ENCODE measurements at places on chromosomes 12 and 14.
A peak's percentile ranks its signal among the peaks of the same experiment; 100 is the strongest.

DNA sequence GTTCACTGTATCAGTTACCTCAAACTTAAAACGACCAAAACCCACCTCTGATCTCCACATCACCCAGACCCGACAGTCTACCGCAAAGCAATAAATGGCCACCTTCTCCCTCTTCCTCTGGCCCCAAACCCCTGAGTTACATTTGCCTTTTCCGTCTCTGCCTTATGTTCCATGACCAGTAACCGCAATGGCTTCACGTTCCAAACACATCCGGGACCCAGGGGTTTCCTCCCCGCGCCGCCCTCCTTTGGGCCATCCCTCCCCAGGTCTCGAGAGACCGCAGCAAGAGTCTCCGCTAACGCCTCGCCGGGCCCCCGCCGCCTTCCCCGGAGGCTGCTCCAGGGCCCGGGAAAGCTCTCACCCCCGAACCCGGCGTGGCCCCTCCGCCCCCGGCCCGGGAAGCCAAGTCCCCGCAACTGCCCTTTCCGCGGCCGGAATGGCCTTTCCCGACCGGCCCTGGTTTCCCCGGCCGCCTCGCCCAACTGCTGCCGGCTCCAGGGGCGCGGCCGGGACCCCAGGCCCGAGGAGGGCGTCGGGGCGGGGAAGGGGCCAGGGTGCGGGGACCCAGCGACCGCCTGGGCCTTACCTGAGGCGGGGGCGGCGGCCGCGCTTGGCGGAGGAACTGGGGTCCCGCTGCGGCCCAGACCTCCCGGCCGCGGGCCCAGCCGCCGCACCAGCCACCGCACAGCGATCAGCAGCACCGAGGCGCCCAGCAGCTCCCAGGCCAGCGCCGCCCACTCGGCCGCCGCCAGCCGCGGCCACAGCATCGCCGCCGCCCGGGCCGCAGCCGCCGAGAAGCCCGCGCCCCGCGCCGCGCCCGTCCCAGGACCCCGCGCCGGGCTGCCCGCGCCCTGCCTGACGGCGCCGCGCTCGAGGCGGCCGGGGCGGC is at the start of gene ANKLE2:
ANKLE2 (minus strand) TSS at position 801 of the 889 bp plus-strand sequence; CDS start at position 767, 34 bp downstream.
- DNase-seq, result peak; percentile 37

- no peak for DNase-seq
These were observed 3.0 kb downstream of the FIGNL2 start for GRCh38 chr12:51845482-51845881.

- no peak for DNase-seq
These were observed 1014.1 kb downstream of the TMTC2 start for GRCh38 chr12:83700838-83701237.

DNA sequence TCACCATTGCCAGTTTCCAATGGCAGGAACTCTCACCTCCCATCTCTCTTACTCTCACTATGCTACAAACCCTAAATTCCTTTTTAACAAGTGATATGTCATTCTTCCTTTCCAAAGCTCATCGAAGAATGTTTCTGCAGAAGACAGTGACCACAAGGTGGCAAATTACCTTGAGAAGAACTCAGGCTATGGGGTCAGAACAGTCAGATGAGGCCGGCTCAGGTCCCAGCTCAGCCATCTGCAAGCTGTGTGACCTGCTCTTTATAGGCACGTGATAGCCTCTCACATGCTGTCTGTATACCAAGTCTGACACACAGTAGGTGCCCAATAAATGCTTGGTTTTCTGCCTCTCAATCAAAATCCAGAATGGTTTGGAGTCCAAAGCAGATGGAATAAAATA is 80.7 kb downstream of the FOXN3 start:
- no peak for DNase-seq

DNA sequence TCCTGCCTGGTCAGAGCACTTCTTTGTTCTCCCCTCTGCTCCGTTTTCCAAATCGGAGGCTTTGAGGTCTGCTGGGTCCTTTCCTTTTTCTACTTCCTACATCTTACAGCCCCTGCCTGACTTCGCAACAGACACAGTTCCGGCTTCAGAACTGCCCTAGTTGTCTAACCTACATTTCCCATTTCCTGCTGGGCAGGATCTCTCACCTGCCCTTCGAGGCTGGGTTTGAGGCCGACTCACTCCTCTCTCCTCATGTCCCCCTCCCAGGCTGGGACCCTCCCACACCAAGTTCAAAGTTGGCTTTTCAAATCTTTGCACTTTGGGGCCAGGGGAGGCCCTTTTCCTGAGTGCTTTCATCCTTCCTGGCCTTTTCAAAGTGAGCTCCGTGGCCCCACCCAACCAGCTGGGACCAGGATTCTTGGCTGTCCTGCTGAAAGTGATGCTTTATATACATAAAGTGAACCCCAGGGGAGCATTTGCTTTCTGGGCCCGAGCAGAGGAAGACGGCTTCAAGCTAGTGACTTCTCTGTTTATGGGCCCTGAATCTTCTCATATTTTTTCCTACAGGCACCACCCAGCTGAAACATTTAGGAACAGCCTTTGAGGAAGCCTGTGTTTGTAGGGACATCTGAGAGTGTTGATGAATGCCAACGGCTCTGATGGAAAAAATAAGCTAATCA is 281.0 kb upstream of the CRY1 start:
- no peak for DNase-seq

- no peak for DNase-seq
These were observed 75.2 kb downstream of the PRIMA1 start for GRCh38 chr14:93712838-93713724.

- DNase-seq, result no peak
These were observed 605.5 kb upstream of the FOXG1 start for GRCh38 chr14:28161040-28161439.

DNA sequence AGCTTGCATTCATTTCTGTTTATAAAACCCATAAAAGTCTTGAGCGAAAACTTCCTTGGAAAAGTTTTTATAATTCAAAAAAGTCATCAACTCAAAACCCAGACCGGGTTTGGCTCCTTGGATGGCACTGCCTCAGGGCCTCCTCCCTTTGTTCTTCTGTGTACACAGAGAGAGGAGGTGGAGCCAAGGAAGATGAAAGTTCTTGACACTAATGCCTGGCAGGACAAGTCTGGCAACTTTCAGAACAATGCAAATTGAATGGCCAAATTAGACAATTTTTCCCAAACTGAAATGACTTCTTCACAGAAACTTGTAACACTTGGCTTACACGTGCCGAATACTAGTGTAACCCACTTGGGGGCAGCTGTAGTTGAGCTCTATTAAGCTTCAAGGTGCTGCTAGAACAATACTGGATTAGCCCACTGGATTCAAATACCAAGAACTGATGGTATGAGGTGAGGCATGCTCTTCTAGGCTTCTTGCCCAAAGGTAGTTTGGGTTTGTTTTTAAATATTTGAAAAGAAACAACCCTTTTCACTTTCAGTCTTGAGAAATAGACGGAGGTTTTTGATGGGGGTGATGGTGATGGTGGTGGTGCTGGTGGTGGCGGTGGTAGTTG is 86.6 kb upstream of the FRMD6 start:
- DNase-seq, result no peak

GRCh38 chr14:59870277-59871165 is at the start of gene RTN1:
TSS of gene RTN1 (minus strand) at chr14:59870776. CDS start at chr14:59870630, 146 bp downstream.
- DNase-seq, result peak; percentile 68

GRCh38 chr12:124746649-124747425 is 116.8 kb downstream of the SCARB1 start:
- DNase-seq, result no peak

DNA sequence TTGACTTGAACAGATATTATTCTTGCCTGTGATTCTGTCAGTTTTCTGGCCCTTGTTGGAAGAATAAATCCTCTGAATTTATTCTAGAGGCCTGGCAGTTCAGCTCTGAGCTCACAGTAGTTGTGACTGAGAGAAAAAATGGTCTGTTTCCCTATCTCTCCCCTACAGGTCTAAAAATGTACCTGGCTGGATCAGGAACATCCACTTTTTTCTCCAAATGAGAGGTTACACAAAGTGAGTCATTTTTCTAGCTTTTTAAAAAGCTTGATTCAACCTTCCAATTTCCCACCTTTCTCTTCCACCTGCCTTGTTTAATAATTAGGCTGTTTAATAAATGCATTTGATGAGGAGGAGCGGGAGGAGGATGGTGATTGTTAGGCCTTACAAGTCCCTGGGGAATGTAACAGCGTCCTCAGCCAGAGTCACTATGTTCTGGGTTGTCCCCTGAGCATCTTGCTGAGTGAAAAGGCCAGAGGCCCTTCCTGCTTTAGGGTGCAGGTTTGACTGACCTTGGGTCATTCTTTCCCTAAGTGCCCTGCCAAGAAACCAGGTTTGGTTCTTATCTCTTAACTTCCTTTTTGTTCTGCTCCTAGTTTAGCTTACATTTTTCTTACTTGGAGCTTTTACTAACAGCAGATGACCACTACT is 91.7 kb upstream of the FUT8 start:
- DNase-seq, result no peak

DNA sequence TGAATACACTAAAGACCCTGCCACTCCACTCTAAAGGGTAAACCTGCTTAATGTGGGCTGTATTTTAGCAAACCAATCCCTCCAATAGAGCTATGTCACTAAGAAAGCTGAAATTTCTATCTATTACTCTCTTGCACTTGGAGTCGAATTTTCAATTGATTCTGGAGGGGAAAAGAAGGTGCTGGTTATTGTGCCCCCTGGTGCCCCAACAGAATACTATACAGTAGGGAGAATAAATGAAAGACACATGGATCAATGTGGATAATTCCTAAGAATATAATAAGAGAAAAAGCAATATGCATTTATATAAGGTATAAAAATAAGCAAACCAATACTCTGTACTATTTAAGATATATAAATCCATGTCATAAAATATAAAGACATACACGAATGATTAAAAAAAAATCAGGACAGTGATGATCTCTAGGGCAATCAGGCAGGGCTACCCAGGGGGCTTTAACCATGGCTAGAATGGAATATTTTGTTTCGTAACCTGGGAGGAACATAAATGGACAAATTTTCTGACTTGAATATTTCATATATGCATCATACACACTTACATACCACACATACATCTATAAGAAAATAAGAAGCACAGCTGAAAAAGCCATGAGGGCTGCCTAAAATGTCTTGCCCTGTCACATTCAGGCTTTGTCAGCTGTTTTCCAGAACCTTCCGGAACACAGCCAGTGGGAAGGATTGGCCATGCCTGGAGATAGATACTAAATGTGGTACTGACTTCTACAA is 54.4 kb downstream of the EFCAB11 start:
- peak; percentile 24 for DNase-seq

DNA sequence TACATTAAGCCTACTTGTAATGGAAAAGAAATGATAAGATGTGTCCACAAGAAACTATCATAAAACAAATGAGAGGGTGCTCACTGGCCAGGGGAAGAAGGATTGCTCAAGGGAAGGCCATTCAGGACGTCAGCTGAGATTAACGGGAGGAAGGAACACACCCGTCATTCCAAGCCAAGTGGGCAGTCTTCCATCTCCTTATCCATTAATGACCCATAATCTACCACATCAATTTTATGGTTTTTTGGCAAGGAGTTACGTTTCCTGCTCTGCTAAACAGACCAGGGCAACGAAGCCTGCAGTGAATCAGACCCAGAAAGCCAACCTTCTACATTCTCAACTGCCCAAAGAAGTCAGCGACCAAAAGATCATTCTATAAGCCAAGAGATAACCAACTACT is 25.1 kb downstream of the PRKAB1 start:
- peak; percentile 51 for DNase-seq

GRCh38 chr12:30970559-30971197 is 44.1 kb downstream of the TSPAN11 start:
- DNase-seq, result peak; percentile 78

GRCh38 chr12:11777451-11777850 is 128.0 kb downstream of the ETV6 start:
- DNase-seq, result no peak

GRCh38 chr14:87934185-87934584 is 58.8 kb downstream of the GALC start:
- DNase-seq, result no peak

DNA sequence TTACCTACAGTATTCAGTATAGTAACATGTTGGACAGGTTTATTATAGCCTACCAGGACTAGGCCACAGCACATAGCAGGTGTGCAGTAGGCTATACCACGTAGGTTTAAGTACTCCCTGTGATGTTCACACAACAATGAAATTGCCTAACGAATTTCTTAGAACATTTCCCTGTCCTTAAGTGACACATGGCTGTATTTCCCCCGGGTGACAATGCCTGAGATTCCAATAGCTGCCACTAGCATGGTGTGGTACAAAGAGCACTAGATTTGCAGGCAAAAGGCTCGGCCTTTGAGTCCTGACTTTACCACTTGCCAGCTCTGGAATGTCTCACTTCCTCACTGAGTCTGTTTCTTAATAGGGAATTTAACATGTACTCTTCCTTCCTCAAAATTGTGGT is 19.7 kb downstream of the PTPN21 start:
- DNase-seq, result no peak

GRCh38 chr12:71702590-71702989 is 16.7 kb downstream of the TMEM19 start:
- no peak for DNase-seq

- no peak for DNase-seq
These were observed 144.2 kb downstream of the C12orf75 start for GRCh38 chr12:105474672-105475071.

All from NCI-H2081 (cell line).